ENCODE measurements at places on chromosomes 7 and 10.

DNA sequence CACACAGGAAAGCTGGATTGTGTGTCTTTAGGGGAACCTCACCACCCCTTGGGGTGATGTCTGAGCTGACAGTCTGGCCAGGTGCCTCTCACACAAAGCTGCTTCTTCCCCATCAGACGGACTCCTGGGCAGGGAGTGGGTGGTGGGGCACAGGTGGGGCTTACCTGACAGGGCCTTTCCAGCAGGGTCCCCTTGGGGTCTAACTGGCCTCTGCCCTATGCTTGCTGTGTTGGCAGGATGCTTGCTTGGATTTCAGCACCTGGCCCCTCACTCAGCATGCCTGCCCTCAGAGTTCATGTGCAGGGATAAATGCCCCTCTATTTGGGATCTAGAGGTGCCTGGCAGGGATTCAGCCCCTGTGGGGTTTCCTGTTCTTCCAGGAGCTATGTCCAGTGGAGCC, 496.9 kb upstream of the ZMIZ1 start:
- DNase-seq, result no peak

- no peak for DNase-seq
Observed at GRCh38 chr10:4440260-4440659, 385.7 kb upstream of the AKR1E2 start.

- DNase-seq, result no peak
Observed at GRCh38 chr7:106623853-106624252, 37.1 kb downstream of the CCDC71L start.

- no peak for DNase-seq
Observed at GRCh38 chr7:80287400-80288174, 153.0 kb downstream of the GNAI1 start.

DNA sequence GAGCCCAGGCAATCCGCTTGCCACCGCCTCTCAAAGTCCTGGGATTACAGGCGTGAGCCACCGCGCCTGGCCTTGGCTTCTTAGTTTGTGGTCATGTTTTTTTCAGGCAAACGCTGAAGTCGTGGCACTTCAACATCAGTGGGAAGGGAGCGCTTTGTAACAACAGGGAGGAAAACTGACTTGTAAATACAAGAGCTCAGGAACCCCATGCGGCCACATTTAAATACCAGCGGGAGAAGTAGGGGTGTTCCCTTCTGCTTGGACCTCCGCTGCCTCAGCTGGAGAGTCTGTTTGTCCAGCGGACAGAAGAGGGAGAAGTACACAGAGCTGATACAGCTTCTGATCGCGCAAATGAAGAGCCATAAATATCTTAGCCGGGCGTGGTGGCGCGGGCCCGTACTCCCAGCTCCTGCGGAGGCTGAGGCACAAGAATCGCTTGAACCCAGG, 108.7 kb upstream of the KMT2C start:
- no peak for DNase-seq

- DNase-seq, result no peak
Observed at GRCh38 chr10:43952760-43953159, 304.1 kb upstream of the ZNF32 start.

DNA sequence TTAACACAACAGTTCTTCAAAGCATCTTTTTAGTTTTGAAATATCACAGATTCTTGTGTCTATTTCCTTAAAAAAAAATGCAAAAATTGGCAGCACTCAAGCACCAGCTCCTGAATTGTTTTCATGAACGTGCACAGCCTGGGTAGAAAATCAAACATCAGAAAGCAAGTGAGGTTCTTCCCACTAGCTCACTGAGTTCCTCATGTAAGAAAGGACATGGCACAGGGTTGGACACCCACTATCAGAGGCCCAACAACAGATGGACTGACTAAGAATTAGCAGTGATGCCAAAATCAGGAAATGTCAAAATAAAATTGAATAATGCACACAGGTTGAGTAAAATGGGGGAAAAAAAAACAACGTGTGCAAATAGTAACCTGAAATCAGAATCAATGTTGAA, 146.8 kb downstream of the PCLO start:
- DNase-seq, result no peak

DNA sequence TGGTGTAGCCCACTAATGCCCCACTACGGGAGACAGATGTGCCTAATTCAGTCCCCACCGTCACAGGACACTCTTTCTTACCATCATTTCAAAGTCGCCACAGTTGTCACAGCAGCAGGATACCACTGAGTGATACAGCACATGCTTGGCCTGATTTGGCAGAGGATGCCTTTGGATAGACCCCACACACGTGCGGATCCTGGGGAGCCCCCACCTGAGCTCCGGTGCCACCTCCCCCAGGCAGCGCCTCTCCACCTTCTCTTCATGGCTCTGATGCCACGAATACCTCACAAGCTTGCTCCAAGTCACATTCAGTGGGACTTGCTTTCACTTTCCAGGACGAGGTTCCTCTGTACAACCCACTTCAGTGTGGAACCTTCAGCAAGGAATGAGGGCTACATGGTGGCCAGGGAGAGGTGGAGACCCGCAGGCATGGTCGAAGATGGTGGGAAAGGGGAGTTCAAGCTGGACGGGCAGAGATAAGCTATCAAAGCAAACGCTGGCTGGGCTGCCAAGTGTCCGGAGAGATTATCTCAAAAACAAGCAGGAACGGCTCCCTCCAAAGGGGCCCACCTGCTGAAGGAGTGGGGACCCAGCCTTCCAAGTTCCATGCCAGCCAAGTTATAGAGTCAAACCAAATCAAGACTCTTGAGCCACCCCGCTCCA, 107.4 kb downstream of the ZRANB1 start:
- DNase-seq, result no peak
